ENCODE measurements at places on chromosomes 2 and 18.

DNA sequence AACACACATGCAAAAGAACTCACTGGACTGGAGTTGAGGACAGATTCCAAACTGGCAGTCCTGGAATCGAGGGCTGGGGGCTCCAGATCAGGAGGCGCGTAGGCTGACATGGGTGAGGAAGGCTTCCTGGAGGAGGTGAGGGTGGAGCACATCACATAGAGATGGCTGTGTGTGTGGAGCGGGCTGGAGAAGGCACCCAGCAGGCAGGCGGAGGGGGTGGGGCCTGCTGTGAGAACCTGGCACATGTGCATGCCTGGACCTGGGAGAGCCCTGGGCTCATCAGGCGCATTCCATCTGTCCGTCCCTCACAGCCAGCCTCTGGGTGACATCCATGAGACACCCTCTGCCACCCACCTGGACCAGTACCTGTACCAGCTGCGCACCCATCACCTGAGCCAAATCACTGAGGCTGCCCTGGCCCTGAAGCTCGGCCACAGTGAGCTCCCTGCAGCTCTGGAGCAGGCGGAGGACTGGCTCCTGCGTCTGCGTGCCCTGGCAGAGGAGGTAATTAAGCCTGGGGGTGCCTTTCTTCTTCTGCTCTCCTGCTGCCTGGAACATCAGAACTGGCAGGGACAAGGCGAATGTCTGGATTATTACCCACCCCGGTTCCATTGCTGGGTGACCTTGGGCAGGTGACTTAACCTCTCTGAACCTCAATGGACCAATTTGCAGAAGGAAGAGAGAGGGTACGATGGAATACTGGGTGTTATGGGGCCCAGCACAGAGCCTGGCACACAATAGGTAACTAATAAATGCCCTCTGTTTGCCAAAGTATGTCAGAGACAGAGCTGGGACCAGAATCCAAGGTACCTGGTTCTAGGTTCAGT, 108.3 kb downstream of the DYSF start:
- no peak for DNase-seq

- no peak for DNase-seq
Observed at GRCh38 chr2:95185197-95185596, 19.6 kb downstream of the ZNF2 start.

- DNase-seq, result no peak
Observed at GRCh38 chr2:112239862-112240261, 15.0 kb downstream of the ZC3H8 start.

DNA sequence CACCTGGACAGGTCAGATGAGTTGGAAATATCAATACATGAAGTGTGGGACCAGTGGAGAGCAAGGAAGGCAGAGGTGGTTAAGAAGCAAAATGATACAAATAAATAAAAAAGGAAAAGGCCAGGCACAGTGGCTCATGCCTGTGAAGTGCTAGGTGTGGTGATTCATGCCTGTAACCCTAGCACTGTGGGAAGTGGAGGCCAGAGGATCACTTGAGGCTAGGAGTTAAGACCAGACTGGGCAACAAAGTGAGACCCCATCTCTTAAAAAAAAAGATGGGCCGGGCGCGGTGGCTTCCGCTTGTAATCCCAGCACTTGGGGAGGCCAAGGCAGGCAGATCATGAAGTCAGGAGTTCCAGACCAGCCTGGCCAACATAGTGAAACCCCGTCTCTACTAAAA, 2.9 kb downstream of the STON1 start:
- DNase-seq, result no peak

GRCh38 chr2:135791418-135792190, 45.4 kb downstream of the LCT start:
- no peak for DNase-seq

DNA sequence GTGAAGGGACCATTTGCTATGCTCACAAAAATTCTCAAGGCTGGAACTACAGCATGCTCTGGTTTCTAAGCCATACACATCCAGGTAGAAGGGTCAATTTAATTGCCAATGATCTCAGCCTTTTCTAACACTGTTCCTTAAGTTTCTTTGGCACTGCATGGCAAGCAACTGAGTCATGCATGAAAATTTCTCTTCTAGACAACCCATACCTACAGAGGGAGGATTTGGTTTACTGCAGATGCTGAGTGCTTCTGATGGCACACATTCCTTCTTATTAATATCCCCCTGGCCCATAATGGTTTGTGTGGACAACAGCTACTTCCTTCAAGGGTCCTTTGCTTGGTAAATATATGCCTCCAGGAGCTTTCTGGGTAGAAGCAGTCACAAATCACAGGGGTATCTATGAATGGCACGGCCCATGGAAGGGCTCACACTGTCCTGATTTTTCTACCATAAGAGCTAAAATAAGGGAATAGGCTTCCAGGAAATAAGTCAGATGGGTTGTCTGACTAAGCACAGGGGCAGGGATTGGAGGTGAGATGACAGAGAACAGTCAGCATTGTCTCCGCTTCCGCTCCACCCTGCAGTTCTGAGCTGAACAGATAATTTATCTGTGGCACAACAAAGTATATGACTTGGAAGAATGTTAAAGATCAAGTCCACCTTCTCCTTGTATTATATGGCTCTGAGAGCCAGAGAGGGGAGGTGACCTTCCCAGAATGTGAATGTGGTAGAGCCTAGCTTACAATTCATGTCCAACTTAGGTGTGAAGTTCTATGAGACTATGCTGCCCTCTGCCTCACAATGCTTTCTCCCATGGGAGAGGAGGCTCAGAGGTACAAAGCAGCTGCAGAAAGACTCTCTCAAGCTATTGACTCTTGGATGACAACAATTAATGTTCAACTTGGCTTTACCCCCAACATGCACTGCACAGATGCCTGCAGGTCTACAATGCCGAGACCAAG, 199.2 kb upstream of the TNP1 start:
- DNase-seq, result no peak

Measured in NCI-H524 (cell line).